AML-193 (cell line): ENCODE measurements at places on chromosomes 16 and 17.

- DNase-seq, result no peak
Measured at GRCh38 chr17:67161573-67161972, 83.4 kb downstream of the HELZ start.

DNA sequence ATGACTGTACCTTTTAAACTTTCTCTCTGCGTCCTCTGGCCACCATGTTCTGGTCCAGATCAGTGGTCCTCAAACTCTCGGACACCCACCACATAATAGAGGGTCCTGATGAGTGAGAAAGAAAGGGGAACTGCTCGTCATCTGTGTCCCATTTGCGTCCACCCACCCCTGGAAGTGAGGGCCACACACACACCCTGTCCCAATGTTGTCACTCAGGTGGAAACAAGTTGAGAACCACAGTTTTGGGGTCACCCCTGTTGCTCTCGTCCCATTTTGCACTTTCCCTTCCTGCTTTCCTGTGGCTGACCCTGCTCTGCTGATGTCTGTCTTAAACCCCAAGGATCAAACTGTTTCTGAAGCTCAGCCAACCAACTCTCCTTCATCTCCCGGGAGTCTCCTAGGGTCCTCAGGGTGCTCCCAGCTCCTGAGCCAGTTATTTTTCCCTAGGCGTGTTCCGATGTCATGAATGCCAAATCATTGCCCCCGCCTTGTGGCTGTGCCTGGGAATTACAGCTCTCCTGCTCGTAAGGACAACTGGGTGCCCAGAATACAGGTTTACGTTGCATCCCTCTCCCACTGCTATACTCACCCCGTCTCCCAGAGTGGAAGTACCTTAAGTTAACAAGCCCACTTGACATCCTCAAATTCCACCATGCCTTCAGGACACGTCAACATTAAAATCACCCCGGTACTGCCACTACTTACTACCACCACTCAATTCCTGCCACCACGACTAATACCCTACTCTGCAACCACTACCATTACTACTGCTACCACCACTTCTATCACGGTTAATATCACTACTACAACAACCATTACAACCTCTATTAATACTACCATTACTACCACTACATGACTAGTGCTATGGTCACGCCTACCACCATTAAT, 26.0 kb upstream of the HNF1B start:
- peak; percentile 45 for DNase-seq

GRCh38 chr17:58277107-58277801, 3.5 kb downstream of the MPO start:
- peak; percentile 87 for DNase-seq

DNA sequence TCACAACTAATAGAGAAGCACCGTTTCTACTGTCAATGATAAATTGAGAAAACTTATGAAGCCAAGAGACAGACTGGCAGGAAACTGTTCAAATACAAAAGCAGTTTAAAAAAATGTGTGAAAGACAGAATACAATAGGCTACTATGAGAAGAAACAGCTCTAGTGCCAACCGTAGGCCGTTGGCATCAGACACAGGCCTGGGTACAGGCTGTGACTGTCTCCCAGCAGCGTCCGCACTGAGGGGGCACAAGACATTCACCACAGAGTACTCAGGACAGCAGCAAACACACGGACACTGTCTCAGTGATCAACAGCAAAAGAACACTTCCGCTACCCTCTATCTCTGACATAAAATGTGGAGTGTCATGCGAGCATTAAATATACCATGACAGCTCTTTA, 7.8 kb upstream of the C1QBP start:
- DNase-seq, result no peak

- no peak for DNase-seq
Measured at GRCh38 chr16:72355561-72355960, 183.6 kb upstream of the PMFBP1 start.

GRCh38 chr16:70579648-70580630, 56.3 kb downstream of the SF3B3 start:
- no peak for DNase-seq

DNA sequence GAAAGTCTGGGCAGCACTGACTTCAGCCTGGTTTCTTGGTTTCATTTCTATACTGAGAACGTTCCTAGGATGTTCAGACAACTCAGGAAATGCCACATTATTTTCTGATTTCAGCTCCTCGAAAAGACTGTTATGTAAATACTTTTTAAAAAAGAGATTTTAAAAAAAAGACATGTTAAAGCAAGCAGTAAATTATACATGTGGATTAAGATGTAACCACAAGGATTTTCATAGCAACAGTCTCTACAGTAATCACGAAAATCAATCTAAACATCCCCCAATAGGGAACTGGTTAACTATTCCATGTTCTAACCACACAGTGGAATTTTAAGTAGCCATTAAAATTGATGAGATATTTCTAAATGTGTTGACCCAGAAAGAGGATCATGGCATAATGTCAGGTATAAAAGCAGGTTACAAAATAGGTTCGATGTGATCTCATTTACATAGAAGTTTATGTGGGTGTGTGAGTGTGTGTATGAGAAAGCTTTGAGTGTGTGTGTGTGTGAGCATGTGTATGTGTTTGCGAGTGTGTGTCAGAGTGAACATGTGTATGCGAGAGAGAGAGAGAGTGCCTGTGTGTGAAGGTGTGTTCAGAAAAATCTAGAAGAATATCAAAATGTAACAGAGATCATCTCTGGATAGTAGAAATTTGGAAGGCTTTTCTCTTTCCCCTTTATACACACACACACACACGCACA, 63.0 kb upstream of the ERCC4 start:
- DNase-seq, result no peak
